Kasumi-1 (cell line): ENCODE measurements at places on chromosomes 2 and 18.

DNA sequence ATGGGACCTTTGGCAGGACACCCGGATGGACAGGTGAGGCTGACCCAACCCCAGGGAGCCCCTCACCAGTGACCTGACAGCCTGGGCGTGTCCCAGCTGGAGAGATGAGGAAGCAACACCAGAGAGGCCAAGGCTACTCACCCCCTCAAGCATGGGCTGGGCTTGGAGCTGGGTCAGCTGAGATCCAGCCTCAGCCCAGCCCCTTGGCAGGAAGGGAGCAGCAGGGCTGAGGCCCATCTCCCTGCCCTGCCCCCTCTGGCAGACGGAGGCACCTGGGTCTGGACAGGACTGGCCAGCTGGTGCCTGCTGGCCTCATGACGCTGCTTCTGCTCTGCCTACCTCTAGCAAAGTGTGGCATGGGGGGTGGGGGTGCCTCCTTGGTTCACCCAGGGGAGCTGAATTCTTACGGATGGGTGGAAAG is 37.8 kb downstream of the HS6ST1 start:
- DNase-seq: no peak

DNA sequence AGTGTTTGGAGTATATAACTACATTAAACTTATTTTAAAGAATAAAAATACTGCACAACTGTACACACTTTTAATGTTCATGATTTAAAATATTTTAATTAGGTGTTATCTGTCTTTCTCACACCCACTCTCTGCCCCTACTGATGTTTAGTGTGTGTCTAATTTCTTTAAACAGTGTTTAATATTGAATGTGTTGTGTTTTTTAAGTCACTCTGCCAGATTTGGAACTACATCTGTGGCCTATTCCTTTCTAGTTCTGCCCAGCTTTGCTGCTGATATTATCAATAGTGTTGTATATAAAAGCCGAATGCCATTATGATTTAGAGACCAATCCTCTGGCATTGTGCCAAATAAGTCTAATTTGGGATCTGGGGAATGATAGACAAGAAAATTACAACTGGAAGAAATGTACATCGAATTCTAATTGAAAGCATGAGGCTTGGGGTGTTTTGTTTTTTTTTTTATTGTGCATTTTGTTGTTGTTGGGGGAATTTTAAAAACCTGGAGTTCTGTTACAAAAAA is 398.0 kb downstream of the CPS1 start:
- no peak for DNase-seq

DNA sequence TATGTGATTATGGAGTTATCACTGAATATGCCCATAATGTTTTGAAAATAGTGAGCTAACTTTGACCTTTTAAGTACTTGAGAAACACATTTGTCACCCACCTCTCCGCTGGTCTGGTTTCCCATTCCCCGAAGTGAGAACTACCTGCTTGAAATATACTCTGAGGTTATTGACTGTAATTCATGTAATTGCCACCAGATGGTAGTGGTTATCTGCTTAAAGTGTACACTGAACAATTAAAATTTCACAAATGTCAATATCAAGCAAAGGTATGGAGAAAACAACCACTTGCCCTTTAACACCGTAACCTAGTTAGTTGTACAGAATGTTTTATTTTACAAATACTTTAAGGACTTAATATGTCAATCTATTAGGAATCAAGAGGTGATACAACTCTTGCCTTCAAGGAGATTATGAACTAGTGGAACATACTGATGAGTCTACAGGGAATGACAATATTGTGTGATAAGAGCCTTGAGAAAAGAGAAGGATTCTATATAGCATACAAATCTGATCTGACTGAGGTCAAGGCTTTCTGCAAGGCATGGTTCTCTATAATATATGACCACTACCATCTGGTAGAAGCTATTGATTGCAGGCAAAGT is 316.8 kb upstream of the KCNH7 start:
- DNase-seq: peak; percentile 72

- DNase-seq: no peak
These were observed 138.6 kb downstream of the DNER start for GRCh38 chr2:229575569-229576315.

DNA sequence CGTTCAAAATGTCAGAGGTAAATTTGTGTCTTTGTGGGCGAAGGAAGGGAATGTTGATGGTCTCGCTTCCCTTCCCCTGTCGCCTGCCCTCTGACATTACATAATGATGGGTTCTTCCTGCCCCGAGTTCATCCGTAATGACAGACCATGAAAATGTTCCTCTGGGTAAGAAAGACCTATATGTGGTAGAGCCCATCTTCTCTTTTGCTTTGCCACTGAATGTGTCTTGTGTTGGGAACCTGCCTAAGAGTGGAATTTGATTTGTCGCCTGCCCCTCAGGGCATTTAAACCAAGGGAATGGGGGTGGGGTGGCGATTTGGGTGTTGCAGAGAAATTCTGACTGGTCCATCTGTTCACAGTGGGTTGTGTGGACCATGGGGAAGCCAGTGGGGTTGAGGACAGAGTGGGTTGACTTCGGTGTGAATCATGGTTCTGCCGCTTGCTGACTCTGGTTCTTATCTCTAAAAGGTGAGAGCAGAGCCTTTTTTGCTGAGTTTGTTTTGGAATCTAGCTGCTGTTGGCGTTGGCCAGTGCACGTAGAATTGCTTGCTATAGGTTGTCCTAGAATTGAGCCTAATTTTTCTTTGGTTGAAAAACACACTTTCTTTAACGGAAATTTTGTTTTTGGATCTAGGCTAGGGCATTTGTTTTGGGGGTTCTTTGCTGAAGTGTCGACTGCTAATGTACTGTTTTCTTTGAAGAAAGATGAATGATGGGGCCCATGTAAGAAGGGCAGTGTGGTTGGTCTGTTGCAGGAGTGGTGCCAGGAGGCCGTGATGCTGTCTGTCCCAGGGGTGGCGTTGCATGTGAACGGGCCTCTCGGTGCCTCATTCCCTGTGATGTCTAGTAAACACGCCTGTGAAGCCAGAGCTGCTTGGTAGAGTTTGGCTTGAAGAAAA is 1.3 kb downstream of the INPP4A start:
- DNase-seq: peak; percentile 22

GRCh38 chr2:146804288-146804687 is 1040.5 kb upstream of the ACVR2A start:
- DNase-seq: no peak

GRCh38 chr2:120538691-120539423 is 192.9 kb downstream of the INHBB start:
- DNase-seq: no peak

DNA sequence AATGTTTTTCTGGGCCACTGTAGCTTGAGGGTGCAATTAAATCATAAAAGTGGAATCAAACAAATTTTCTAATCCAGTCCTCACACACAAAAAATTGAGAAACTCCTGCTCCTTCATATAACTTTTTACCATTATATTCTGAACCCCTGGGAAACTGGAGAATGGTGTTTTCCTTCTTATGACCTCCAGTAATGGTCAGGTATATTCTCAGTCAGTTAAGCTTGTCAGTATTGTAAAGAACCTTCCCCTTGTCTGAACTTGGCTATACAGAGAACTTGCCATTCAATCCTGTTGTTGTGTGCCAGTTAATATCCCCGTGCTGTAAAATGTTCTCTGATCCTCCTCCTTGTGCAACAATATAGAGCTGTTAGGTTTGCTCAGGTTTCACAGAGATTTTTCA is 39.5 kb downstream of the ZNF804A start:
- no peak for DNase-seq

- no peak for DNase-seq
These were observed 60.1 kb upstream of the COX7A2L start for GRCh38 chr2:42421157-42421485.

GRCh38 chr18:74994502-74995418 is 214.2 kb downstream of the PTGR3 start:
- DNase-seq: peak; percentile 35

GRCh38 chr2:8626572-8626971 is 55.3 kb upstream of the ID2 start:
- DNase-seq: no peak

- no peak for DNase-seq
These were observed 1645.9 kb upstream of the CELF4 start for GRCh38 chr18:39211461-39211860.

GRCh38 chr18:22021701-22022100 is 147.7 kb upstream of the GATA6 start:
- no peak for DNase-seq

DNA sequence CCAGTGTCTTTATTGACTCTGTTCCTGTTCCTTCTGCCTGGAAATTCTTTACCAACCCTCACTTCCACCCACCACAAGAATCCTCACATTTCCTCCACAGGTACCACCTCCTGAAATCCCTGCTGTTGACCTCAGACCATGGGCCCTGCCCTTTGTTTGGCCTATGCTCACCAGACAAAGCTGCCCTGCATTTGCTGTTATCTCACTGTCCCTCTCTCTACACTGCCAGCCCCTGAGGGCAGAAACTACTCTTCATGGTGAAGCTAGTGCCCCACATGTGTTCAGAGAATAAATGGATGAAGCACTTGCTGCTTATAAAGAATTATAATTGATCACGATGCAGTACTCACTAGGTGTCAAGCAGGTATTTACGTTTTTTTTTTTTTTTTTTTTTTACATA is 608.4 kb downstream of the TSN start:
- no peak for DNase-seq

GRCh38 chr2:197307933-197308521 is 2.6 kb downstream of the ANKRD44 start:
- no peak for DNase-seq

DNA sequence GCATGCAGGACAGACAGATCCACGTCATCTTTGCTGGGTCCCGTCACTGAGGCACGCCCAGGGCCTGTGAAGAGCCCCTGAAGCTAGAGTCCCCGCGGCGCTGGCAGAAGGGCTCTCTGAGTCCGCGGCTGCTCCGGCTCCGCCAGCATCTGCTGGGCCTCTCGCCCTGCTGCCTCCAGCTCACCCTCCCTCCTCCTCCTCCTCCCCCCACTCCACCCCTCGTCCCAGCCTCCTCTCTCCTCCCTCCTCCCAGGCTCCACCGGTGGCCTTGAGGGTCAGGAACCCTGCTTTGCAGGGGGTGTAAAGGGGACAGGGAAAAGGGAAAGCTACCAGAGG is at the start of gene TNS1:
TNS1 (minus strand) TSS at position 151 of the 336 bp plus-strand sequence; CDS start at position 28, 123 bp downstream.
- no peak for DNase-seq

DNA sequence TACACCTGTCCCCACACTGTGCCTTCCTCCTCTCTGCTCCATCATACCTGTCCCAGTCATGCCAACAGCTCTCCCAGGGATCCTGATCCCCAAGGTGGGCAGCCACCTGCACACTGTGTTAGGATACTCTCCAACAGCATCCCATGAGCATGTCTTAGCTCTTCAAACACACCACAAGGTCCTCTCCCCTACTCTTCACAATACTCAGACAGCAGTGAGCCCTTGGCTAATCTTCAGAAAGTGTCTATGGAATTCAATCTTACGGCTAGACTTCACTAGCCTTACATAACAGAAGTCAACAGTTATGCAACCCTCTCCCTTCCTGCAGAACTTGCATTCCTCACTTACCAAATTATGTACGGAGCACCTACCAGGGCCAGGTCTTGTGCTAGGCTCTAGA is 79.9 kb downstream of the MYO5B start:
- DNase-seq: no peak

DNA sequence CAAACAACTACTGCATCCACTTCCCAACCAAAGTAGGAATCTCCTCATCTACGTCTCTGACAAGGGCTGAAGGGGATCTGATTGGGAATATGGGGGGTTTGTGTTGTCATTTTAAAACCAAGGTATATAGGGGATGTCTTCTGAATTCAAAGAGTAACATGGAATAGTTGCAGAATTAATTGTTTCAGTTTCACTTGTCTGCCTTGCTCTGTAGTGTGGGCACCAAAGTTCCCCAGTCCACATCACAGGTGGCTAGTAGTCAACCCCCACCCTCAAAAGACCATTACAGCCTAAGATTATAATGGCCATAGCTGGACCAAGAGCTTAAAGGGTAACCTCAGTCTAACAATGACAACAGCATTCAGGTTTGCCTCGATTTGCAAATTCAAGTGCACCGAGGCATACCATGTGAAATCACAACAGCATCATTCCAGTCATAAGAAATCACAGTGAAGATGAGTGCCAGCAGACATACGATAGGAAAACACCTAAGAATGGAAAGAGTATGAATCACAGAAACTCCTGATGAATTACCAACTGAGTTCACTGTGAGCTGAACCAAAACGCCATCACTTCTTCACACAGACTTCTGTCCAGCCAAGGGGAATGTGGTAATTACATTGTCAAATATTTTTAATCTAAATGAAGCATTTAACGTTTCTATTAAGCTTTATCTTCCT is 52.4 kb downstream of the MYO5B start:
- DNase-seq: no peak

DNA sequence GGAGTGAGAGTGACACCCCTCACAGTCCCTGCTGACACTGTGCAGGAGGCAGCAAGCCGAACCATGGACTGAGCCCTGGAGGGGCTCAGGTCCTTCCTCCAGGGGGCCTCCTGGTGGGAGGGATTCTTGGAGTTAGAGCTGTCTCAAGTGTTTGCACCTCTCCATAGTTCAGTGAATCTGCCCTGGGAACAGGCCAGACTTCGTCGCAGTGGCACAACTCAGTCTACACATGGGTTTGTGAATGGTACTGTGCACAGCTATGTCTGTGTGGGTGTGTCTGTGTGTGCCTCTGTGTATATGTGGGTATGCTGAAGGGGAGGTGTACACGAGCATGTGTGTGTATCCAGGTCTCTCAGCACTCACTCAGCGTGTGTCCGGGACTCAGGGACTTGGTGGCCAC is 36.4 kb downstream of the PAX8 start:
- no peak for DNase-seq

DNA sequence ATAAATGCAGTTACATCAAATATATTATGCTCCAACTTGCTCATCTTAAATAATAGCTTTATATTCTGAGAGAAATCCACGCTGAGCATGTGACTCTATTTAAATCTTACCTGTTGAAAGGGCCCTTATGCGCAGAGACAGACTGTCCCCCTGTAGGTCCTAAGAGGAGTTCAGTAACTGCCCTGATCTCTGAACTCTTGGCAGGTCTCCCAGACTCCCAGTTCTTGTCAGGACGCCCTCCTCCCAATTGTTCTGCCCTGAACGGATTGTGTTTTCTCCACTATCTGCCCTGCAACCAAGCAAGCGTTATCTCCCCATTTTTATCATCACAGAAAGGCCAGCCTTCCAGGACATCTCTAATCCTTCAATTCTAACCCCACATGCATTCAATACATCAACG is 954.6 kb downstream of the TSN start:
- DNase-seq: no peak
